ENCODE measurements at places on chromosomes 3 and 15. TPM values are rescaled to one million over a fixed set of nuclear protein-coding genes. Genes with fewer than 3 reads are reported as not detected.
A peak's percentile ranks its signal among the peaks of the same experiment; 100 is the strongest.

DNA sequence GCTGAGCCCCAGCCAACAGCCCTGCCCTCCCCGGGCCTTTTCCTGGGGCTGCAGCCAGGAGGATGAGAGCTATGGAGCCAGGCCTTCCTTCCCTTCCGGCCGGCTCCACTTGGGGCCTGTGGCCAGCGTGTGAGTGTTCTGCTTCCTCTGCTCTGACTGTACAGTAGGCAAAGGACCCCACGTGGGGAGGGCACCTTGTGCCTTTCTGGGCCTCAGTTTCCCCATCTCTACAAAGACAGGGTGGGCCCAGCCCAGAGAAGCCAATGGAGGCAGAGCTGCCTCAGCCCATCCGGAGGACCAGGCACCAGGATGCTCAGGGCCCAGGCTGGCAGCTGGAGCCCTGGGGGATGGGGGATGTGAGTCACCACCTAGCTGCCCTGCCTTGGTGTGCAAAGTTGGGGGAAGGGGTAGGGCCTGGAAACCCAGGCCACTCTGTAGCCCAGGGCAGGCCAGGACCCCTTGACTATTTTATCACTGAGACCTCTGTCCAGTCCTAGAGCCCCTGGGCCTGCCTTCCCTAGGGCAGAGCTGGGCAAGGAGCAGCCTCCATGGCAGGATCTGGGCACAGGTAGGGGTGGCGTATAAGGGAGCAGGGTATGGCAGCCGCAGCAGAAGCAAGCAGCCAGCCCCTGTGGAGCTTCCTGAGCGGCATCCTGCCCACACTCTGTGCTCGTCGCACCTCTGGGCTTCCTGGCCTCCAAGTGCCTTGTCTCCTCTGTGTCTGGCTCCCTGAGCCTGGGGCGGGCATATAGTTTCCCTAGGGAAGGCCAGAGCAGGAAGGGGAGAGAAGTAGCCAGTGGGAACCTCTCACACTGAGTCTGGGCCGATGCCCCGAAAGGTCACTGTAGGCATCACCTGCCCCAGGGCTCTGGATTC is 1.8 kb downstream of the PSTPIP1 start:
- DNase-seq, result no peak

GOLGA6L9 gene
- total RNA-seq, result 8.4 TPM

DNA sequence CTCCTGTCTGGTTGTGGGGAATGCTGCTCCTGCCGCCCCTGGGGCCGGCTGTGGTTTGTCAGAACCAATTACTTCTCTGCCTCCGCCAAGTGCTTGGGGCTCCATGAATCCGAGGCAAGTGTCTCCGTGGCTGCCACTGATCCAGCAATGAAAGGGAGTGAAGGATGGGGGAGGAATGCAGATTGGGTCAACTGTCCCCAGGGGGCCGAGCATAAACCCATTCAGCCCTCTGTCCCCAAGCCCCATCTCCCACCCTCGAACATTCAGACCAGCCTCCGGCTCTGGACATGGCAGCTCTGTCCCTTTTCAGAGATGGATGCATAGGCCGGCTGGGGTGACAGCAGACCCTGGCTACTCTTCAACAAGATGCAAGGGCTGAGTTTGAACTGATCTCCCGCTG is 35.5 kb downstream of the CACNA2D2 start:
- DNase-seq, result no peak

DNA sequence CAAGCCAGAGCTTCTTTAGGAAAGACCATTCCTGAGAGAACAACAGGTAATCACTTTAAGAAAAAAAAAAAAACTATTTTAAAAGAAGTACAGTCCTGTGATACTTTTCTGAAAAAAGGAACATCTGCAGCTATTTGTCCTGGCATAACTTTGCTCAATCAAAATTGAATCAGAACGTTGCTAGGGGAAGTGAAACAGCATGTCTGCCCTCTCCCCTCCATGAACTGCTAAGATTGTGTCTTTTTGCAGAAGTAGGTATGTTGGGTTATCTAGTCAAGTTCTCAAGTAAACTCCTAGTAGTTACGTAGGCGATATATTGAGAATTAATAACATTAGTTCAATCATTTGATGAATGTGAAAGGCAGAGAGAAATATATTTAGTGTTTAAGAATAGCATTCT is 1013.3 kb downstream of the TUSC7 start:
- no peak for DNase-seq

- no peak for DNase-seq
Observed at GRCh38 chr3:5330152-5330810, 142.8 kb downstream of the EDEM1 start.

DNA sequence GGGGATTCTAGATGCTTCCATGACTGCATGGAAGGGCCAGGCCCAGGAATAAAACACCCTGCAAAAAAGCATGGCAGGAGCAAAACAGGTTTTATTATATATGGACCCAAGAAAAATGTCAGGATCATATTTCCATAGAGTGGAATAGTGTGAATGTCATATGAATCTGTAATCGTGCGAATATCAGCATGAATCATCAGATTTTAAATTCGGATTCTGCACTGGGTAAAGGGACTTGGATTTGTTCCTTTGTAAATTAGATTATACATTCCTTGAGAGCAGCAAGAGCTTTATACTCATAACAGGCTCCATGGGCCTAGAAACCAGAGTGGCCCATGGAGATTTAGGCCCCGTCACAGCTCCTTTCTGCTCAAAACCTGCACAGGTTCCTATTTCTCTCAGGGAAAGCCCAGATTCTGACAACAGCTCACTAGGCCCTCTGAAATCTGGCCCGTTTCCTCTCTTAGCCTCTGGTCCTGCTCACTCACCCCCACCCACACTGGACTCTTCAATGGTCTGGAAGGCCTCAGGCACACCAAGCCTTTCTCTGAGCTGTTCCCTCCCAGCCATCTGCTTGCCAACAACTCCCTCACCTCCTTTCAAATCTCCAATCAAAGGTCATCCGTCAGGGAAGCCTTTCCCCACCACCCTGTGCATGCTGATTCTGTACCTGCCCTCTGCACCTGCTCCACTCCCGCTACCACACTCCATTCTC is 76.0 kb downstream of the FEM1B start:
- DNase-seq, result no peak

FEZF2 gene
- total RNA-seq, result not detected

MKRN2 gene
- 33.3 TPM for total RNA-seq

- peak; percentile 16 for DNase-seq
Observed at GRCh38 chr3:78204977-78205376, 1165.1 kb downstream of the ROBO2 start.

DNA sequence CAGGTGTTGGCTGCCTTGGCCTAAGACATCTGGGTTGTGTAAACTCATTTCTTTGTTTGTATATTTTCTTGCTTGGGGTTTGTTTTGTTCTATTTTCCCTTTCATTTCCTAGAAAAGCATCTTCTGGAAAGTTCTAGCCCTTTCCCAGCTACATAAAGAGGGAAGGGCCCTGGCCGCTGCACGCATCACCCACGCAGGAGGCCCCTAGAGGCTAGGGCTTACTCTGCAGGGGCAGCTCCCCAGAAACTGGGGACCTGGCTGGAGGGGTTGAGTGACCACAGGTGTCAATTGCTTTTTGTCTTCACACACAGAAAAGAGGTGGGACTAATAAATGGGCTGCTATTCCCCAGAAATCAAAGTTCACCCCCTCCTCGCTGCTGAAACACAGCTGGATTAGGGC is 52.6 kb downstream of the PDIA5 start:
- no peak for DNase-seq

MESP2 gene
- not detected for total RNA-seq

DNA sequence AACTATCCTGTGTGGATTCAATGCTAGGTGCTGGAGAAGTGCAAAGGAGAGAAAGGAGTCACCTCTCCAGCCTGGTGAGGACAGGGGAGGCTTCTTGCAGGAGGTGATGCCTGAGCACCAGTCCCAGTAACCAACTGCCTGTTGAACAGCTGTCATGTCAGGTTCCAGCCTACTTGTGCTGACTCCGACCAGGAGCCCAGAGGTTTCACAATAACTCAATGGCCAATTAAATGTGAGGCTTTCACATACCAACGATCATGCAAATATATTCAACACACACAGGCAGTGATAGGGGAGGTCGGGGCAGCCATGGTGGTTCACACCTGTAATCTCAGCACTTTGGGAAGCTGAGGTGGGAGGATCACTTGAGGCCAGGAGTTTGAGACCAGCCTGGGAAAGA is 7.7 kb downstream of the SORD start:
- DNase-seq, result no peak

IFRD2 gene
- 37.8 TPM for total RNA-seq

- DNase-seq, result no peak
Observed at GRCh38 chr3:73546961-73547360, 77.8 kb downstream of the PDZRN3 start.

GOLGA6L7 gene
- total RNA-seq, result not detected

OR5K2 gene
- not detected for total RNA-seq

DNA sequence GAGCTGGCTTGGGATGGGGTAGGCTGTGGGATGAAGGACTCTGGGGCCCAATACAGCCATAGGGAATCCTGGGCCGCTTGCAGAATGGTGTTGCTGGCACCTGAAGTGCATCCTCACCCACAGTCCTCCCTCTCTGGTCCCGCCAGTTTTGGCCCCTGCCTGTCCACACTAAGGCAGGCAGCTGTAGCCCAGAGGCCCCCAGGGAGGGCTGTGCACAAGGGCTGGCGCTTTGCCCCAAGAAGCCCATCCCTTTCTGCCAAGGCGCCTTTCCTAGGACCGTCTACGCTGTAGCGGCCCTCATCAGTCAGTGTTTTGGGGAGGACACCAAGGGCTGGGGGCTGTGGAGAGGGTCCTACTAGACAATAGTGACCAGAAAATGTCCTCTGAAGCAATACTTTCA is 116.2 kb upstream of the ABHD17C start:
- DNase-seq, result no peak

PRR23E gene
- total RNA-seq, result not detected

DNA sequence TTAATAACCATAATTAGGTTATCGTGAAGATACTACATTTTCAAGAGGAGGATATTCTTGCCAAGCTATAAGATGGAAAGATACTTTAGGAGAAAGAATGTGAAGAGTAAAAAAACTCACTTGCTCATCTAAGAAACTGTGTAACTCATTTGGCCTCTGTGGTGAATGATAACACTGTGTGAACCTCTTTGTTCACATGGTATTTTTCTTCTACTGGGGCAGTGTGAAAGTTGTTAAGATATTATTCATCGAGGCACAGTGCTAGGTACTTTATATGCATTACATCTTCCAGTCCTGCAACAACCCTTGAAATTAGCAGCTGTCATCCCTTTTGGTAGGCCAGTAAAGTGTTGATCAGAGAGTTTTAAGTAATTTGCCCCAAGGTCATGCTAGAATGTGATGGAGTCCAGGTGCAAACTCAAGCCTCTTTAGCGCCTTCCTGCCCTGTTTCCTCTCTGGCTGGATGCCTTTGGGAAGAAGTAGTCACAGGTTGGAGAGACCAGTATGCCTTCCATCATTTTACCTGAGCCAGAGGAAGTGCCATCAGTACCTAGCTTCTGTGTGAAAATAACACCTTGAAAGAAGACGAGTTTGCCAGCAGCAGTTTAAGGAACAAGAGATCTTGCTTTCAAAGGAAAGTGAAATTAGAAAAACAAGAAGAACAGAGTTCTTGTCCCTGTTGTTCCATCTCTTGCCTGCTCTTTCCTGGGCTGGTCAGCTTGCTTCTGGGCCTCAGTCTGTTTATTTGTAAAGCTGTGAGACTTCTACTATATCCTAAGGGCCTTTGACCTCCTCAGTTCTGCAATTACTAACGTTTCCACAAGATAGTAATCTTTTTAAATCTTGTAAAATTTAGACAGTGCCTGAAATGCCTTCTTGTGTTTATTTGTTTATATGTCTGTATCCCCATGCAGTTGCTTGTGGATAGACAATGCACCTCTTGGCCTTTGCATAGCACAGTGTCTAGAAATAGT is 179.3 kb downstream of the FNDC3B start:
- no peak for DNase-seq

- no peak for DNase-seq
Observed at GRCh38 chr3:114528517-114528916, 234.7 kb downstream of the TIGIT start.

DNA sequence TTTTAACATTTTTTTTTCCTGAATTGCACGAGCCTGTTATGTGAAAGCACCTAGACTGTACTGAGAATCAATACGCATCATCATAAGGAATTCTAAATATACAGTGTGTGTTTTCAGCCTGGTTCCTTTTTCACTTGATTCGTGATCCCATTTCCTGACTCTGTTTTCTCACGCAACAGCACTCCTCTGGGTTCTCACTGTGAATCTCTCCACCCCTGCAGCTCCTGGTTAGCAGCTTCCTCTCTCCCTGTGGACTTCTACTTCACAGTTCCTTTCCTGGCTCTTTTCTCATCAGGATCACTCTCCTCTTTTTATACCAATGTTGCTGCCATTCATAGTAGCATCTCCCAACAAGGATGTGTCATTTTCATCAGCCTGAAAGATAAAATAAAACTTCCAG is 297.2 kb downstream of the CADM2 start:
- DNase-seq, result no peak

GRCh38 chr3:124592658-124593441 is 137.4 kb upstream of the UMPS start:
- no peak for DNase-seq

GOLGA8Q gene
- 1.2 TPM for total RNA-seq

DNA sequence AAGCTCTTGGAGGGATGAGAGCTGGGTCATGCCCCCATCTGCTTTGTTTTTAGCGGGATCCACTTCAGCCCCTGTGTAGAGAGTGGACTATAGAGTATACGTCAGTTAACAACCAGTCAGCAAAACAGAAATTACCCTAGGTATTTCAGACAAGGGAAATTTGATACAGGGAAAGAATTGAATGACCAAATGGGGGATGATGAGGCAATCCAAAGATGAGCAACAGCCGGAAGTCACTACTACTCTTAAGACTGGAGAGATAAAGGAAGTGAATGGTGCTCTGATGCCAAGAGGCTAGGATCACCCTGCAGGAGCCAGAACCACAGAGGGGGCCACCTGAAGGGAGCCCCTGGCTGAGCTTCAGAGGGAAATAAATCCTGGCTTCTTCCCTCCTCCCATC is 1.7 kb upstream of the GPR62 start:
- DNase-seq, result no peak

DNA sequence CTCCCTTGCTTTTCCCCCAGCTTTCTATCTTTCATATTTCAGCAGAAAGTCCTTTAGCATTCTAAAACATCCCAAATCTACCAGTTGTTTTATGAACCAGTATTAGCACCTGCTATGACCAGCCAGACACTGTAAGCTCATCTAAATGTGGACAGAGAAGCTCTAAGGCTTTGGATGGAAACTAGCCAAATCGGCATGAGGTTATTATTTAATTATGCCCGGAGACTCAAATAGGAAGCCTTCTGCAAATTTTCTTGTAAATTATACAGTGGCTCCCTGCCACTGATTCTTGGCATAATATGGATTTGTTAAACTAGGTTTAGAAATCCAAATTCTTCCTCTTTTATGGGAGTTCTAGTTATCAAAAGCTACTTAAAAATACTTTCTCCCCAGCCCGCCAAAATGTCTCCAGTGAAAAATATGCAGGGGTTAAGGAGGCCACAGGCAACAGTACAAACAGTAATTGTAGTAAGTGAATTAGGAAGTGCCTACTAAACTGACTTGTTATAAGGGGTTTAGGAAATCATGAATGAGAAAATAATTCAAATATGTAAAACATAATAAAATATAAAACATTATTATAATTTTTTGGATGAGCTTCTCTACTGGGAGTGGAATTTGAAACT is 15.4 kb downstream of the MYH15 start:
- peak; percentile 32 for DNase-seq
